ENCODE measurements at places on chromosomes 7 and 10.

DNA sequence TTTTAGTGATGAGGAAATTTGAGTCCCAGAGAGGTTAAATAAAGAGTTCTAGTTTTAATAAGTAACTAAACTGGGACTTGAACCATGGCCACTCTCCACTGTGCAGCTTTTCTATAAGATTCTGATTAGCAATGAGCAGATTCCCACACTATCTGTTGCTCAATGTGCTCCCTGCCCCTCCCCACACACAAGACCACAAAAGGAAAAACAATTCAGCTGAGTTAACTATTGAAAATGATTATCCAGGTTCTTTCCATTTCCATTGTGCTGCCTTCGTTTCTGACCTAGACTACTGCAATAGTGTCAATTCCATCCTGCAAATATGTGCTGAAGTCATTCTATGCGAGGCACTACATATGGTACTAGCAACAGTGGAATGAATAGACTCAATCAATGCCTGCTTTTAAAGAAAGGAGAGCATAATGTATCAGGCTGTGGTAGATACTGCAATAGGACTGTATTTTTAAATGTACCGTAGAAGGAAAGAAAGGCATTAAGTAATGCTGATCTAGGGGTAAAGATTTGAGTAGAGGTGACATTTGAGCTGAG, 97.0 kb downstream of the SEMA3C start:
- DNase-seq, result no peak

GRCh38 chr10:824497-824896, 107.0 kb downstream of the LARP4B start:
- DNase-seq, result no peak

DNA sequence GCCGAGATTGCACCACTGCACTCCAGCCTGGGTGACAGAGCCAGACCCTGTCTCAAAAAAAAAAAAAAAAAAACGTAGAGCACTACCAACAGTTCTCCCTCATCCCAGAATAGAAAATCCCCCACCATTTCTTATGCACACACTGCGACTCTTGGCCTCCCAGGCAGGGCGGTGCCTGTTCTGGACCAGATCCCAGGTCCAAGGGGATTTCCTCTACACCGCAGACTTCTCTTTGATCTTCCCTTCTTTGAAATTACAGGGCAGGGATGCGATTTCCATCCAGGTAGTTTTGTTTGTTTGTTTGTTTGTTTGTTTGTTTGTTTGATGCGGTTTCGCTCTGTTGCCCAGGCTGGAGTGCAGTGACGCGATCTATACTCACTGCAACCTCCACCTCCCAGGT, 91.8 kb downstream of the SEPTIN14 start:
- DNase-seq, result no peak

GRCh38 chr10:45279682-45280081, 35.7 kb downstream of the OR13A1 start:
- DNase-seq, result no peak

DNA sequence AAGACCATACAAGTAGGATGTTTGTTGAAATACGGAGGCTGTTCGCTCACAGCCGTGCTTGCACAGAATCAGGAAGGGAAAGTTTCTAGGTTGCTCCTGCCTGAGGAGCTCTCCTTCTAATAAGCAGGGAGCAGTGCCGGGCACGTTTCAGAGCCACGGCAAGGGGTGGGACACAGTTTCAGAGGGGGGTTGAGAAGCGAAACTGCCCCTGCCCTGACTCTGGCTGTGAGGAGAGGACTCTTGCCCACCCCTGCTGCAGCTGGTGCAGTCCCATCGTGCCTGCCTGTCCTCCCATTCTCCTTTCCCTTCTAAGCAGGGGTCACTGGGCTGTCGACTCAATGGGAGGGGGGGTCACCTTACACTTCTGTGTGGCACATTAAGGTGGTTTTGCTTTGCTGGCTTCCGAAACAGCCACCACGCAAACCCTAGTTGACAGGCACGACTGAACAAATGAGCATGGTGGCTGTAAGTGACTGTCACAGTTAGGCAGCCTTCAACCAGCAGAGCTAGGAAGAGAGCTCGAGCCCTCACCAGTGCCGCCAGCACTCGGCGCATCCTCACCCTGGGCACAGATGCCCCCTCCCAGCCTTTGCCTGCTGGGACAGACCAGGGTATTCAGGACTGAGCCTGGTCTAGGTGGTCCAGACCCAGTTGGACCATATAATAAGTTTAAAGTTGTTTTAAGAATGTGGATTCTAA, 37.5 kb downstream of the ZNF467 start:
- no peak for DNase-seq

- no peak for DNase-seq
Measured at GRCh38 chr7:28725045-28725642, 233.0 kb downstream of the TRIL start.

GRCh38 chr10:49560526-49560925, 21.6 kb upstream of the ERCC6 start:
- DNase-seq, result no peak

DNA sequence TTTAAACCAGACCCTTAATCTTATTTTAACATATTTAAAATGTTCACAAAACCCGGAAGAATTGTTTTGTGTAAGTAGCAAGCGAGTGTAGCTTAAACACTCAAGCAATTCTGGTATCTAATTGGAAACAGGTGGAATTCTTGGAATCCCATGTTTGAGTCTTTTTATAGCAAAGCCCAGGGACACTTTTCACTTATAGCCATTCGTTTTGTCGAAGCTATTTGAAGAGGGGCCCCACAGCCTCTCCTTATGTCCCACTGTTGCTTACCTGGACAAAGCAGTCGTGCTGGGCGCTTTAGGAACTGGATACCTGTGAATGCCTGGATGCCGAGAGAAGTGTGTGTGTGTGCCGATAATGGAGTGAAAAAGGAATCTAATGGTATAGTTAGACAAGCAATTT, 3.3 kb downstream of the CUX1 start:
- DNase-seq, result no peak

DNA sequence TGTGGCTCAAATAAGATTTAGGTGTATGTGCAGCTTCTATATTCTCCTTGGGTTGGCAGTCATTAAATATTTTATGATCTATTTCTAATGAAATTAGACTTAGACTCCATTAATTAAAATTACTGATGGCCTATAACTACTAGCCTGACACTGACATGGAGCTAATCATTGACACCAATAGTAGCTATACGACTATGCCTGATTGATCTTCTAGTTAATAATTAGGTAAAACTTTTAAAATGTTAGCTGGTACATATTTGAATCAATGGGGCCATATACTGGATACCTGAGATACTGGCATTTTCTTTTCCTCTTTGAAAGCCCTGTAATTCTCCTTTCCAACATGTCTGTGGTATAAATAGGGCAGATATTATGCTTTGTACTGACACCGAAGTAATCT, 14.4 kb downstream of the WEE2 start:
- DNase-seq, result no peak

DNA sequence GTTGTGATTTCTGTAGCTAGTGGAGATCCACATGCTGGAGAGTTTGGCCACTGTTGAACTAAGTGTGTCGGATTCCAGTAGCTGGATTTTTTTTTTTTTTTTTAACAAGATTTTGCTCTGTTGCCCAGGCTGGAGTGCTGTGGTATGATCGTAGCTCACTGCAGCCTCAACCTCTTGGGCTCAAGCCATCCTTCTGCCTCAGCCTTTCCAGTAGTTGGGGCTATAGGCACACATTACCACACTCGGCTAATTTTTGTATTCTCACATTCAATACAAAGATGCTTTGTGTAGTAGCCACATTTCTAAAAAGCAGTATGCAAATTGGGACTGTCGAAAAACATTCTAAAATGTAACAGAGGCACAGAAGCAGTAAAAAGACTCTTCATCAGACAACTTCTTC, 63.5 kb downstream of the RABGEF1 start:
- no peak for DNase-seq

GRCh38 chr10:113326160-113327111, 226.4 kb upstream of the HABP2 start:
- no peak for DNase-seq

GRCh38 chr10:98825741-98826140, 379.0 kb upstream of the HPS1 start:
- DNase-seq, result no peak

- no peak for DNase-seq
Measured at GRCh38 chr7:37089972-37090371, 358.7 kb downstream of the ELMO1 start.

DNA sequence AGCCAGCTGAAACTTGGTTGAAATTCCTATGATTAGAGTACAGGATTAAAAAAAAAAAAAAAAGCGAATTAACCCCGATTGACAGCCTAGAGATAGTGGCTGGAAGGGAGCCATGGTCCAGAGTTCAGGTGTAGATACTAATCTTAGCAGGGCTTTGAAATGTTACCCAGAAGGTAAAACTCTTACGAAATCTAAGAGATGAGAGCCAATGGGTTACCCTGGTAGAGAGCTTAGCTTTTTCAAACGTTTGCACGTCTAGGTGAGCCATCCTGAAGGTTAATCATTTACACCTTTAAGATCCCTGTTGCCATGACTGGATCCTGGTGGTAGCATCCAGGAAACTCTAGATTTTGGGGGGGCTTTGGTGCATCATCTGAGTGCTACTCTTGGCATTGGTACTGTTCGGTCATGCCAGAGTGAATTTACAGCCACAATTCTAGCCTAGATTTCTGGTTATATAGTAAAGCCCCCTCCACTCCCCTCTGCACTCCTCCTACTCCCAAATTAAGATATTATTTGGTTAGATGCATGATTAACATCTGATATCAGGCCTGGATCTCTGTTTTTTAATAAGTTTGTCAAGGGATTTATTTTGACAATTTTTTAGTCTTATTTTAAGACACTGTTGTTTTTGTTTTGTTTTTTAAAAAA, 1.2 kb downstream of the AGFG2 start:
- DNase-seq, result peak; percentile 87

GRCh38 chr10:86644152-86644793, 10.1 kb upstream of the OPN4 start:
- no peak for DNase-seq

- DNase-seq, result no peak
Measured at GRCh38 chr7:132495936-132496335, 80.3 kb downstream of the PLXNA4 start.

DNA sequence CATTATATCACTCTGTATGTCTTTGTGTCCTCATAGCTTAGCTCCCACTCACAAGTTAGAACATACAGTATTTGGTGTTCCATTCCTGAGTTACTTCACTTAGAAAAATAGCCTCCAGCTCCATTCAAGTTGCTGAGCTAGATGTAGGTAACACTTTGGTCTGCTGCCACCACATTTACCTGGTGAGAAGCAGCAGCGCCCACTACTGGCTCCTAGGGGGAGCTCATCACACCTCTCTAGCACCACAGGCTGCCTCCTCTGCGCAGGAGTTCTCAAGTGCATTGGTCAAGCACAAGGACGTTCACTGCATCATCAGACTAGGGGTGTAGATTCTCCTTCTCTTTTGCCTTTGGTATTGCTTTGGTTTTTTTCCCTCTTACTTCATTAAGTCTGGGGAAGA, 530.9 kb upstream of the AUTS2 start:
- no peak for DNase-seq

GRCh38 chr7:122199171-122199570, 55.1 kb upstream of the AASS start:
- DNase-seq, result no peak

DNA sequence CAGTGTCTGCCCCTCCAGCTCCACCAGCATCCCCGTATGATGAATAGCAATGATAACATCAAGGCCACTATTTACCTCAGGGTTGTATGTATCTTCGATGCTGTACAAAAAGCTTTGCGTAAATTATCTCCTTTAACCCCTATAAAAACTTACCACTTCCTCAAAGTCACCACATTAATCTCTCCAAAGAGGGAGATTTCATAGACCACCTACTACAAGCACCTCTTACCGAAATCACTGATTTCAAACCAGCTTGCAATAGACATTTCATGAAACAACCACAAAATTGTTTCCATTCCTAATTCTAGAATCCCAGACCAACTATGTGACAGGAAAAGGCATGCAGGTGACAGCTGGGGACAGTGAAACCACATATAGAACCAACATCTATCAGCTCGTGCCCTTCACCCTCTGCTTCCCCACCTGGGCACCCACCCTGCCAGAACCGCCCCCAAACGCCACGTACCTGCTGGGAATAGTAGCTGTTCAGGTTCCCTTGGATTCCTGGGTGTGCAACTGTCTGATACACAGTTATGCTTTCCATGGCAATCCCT, 20.1 kb upstream of the MMP21 start:
- DNase-seq, result no peak

- no peak for DNase-seq
Measured at GRCh38 chr10:75971402-75972211, 540.2 kb downstream of the LRMDA start.

Measured in HuH-7.5 (cell line).